ENCODE measurements at places on chromosomes 12 and 14.

- DNase-seq = no peak
These were observed 28.7 kb upstream of the OR10P1 start for GRCh38 chr12:55607821-55608594.

DNA sequence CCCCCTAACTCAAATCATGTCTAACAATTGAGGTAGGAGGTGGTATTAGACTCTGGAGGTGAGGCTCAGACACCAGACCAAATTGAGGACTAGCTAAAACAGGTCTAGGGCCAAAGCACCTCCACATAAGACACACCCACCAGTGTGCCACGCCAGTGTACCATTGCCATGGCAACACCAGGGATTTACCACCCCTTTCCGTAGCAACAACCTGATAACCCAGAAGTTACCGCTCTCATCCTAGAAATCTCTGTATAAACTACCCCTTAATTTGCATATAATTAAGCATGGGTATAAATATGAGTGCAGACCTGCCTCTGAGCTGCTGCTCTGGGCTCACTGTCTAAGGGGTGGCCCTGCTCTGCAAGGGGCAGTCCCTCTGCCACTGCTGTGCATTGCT lies 57.4 kb upstream of the PPP2R5C start:
- no peak for DNase-seq

DNA sequence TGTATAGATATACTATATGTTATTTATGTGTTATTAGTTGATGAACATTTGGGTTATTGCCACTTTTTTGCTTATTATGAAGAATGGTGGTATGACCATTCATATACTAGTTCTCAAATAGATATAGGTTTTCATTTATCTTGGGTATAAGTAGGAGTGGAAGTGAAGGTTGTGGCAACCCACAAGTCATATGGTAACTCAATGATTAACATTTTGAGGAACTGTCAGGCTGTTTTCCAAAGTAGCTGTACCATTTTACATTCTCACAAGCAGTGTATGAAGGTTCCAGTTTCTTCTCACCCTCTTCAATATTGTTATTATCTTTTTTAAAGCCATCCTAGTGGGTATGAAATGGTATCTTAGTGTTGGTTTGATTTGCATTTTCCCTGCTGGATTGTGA lies 19.0 kb upstream of the MSRB3 start:
- no peak for DNase-seq

GRCh38 chr14:63045234-63045611 lies at the start of gene KCNH5:
TSS of gene KCNH5 (minus strand) at chr14:63045458. CDS start at chr14:63045186, 272 bp downstream.
- DNase-seq = no peak

DNA sequence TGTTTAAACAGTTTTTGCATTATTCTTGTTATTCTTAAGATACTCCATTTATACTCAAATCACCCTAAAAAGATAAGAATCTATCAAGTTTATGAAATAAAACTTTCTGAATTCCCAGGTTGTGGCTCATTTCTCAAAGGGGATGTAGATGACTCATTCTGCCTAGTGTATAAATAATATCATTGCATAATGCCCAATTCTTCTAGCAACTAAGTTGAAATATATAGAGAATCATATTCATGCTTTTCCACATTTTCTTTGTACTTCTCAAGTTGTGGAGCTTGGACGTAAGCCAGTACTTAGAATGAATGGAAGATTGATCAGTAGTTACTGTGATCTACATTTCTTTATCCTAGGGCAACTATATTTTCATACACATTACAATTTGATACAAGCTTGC lies 201.1 kb downstream of the PPFIA2 start:
- DNase-seq = no peak

GRCh38 chr14:37340353-37340752 lies 142.6 kb downstream of the MIPOL1 start:
- no peak for DNase-seq

DNA sequence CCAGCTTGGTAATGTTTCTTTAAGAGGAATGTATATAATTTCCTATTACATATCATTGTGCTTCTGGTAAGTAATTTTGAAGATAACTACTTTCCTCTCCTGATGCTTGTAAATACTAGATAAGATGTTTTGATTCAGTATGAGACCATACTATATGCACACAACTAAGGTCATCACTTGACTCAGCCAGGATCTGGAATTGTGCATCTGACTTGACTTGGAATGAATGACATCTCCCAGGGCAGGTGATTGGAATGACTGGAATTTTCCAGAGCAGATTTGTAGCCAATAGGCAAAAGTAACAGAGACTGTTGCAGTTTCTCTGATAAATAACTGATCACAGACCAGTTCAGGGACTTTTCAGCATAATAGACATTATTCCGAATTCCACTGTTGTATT lies 11.1 kb downstream of the BEST3 start:
- DNase-seq = no peak

DNA sequence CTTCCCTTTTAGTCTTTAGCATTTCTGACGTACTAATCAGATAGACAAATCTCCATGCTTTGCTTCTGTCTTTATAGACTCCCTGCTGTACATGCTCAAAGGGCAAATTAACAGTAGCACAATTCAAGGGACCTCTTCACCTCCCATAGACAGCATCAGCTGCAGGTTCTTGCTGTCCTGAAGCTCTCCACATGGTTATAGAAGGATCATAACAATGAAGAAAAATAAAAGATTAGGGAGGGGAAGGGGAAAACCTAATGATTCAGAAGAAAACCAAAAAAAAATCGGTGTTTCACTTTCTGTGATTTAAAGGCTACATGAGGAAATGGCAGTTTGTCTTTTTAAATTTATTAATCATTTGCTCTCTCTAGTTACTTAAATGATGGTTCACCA lies 155.5 kb downstream of the PTCSC3 start:
- DNase-seq = no peak

DNA sequence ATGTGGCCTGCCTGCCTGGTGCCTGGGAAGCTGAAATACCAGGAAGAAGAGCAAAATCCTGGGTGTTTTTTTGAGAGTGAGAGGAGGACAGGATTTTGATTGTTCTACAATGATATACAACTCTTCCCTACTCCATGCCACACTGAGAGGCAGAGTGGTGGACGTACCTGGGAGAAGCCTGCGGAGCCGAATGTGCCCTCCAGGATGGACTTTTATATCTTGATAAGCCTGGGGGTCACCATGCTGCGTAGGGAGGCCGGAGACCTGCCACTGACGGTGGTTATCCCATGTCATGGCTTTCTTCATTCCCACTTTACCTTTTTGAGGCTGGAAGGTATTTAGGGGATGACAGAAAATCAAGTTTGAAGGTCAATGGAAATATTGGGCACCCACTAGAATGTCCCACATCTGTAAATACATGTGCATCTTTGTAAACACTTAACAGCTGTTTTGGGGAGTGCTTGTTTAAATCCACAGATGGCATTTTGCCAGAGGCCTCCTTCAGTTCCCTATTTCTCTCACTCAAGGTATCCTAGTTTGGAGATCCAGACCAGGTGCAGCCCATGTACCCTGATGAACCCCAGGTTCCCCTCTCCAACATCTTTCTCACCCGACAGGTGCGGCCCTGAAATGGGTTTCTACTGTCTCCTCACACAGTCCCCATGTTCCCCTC lies 1.1 kb upstream of the GLT1D1 start:
- no peak for DNase-seq

GRCh38 chr12:99522456-99522855 lies 125.1 kb upstream of the GARIN6 start:
- no peak for DNase-seq

DNA sequence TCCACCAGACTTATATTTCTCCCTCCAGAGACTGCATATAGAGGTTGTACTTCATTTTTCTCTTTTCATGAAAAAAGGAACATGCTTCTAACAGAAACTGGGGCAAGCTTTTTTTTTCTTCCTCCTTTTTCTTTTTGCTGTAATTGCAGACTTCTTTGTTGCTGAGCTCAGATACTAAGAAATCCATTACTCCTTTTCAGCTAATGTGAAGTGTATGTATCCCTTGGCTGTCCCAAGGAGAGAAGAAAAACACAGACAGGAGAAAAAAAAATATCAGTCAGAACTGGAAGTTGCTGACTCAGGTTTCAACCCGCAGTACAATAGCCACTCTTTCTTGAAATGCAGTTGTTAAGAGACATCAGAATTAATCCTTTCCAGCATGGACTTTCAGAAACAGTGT lies 1248.4 kb downstream of the LRFN5 start:
- DNase-seq = no peak

- no peak for DNase-seq
These were observed 9.3 kb downstream of the EDDM3A start for GRCh38 chr14:20755037-20755436.

DNA sequence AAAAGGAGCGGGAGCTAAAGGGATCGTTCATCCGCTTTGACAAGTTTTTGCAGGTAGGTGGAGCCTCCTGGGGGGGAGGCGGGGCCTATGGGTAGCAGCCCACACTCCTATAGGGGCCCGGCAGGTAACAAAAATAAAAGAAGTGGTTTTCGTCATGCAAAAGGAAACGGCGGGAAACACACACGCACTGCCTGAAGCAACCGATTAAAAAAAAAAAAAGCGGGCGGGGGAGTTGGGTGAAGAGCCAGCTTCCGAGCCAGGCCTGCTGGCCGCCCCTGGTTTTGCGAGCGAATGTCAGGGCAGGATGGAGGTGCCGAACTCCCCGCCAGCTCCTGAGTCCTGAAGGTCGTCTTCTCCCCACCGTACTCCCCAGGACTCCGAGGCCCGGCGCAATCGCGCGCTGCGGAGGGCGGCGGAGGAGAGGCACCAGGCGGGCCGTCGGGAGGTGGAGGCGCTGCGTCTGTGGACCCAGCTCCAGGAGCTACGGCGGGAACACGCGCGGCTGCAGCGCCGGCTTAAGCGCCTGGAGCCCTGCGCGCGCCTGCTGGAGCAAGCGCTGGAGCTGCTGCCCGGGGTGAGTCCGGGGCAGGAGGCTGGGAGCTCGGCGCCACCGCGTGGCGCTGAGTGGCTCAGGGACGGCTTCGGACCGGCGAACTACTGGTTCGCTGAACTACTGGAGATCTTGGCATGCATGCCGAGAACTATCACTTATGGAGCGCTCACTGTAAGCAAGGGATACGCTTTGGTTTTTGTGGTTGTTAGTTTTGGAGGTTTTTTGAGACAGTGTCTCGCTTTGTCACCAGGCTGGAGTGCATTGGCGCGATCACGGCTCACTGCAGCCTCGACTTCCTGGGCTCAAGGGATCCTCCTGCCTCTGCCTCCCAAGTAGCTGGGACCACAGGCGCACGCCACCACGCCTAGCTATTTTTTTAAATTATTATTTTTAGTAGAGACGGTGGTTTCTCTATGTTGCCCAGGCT lies 3.6 kb downstream of the CFAP73 start:
- no peak for DNase-seq

DNA sequence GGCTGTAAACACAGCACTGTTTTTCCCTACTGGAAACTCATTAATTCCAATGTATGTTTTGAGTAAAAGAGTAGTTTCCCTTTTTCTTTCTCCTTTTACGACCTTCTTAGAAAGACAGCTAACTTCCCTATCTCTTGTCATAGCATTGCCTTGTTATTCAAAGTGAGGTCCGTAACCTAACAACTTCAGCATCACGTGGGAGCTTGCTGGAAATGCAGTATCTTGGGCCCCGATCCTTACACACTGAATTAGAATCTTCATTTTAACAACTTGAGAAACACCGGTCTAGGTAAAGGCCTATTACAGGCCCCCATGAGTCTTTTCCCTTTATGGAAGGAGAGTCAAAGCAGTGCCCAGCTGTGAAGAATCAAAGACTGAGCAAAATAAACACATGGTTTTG lies 230.7 kb upstream of the PRKD1 start:
- no peak for DNase-seq

GRCh38 chr14:101127224-101127623 lies 223.7 kb upstream of the RTL1 start:
- no peak for DNase-seq

- no peak for DNase-seq
These were observed 3.1 kb upstream of the GPRC5D start for GRCh38 chr12:12954878-12955625.

DNA sequence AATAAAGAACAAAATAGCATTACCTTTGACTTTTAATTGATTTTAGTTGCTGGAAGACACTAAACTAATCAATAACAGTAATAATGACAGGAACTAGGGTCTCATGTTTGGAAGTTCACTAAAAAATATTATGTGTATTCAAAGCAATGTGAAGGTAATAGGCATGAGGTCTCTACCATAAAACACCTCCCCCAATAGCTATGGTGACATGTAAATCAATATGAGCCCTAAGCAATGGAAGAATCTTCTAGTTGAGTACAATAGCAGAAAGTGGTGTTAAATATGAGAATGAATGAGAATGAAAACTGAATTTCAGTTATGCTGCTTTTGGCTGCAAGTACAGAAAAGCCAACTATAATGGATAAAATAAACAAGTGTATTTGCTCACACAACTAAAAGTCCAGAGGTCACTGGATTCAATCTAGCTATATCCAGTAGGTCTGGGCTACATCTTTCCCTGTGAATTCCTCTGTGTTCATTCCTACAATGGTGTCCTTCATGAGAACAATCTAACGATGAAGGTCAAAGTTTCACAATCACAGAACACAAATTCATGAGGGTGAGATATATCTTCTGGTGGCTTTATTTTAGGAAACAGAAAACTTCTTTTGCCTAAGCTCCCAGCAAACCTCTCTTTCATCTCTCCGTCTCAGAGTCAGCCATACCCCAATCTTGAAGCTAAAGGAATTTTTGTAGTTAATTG lies 728.0 kb downstream of the FSCB start:
- DNase-seq = no peak

GRCh38 chr12:24615967-24616411 lies 332.9 kb downstream of the BCAT1 start:
- no peak for DNase-seq

DNA sequence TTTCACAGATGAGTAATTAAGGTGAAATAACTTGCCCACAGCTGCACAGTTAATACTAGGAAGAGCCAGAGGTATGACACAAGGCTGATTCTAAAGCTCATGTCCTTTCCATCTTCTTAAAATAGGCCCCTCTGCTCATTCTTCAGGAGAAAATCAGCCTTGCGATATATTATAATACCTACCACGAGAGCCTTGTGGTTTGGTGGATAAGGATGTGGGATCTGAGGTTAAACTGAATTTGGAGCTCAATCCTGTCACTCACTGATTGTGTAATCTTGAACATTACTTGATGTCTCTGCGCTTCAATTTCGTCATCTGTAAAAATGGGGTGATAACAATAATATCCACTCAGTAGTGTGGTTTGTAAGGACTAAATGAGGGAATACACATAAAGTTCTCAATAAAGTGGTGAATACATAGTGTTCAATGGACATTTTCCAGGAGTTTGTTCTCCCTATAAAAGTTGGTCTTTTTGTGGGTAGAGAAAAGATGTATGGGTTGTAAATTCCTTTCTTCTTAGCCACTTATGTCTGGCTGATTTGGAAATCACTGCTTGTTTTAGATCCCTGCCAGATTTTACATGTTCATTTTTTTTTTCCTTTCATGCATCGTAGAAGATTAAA lies 25.1 kb upstream of the ATP2B1 start:
- no peak for DNase-seq

GRCh38 chr14:98994561-98994960 lies 277.4 kb downstream of the BCL11B start:
- DNase-seq = no peak

- no peak for DNase-seq
These were observed 217.3 kb upstream of the TBX3 start for GRCh38 chr12:114901316-114901715.

GRCh38 chr14:61498811-61499210 lies 177.4 kb downstream of the PRKCH start:
- no peak for DNase-seq

GRCh38 chr12:104681012-104681690 lies 224.4 kb downstream of the CHST11 start:
- DNase-seq = no peak
